ENCODE measurements at places on chromosomes 7 and 10. TPM values are rescaled to one million over a fixed set of nuclear protein-coding genes. Genes with fewer than 3 reads are reported as not detected.

- DNase-seq: no peak
Observed at GRCh38 chr10:91624633-91625032, 8.2 kb downstream of the PPP1R3C start.

- no peak for DNase-seq
Observed at GRCh38 chr10:114492351-114493037, 88.2 kb upstream of the AFAP1L2 start.

DNA sequence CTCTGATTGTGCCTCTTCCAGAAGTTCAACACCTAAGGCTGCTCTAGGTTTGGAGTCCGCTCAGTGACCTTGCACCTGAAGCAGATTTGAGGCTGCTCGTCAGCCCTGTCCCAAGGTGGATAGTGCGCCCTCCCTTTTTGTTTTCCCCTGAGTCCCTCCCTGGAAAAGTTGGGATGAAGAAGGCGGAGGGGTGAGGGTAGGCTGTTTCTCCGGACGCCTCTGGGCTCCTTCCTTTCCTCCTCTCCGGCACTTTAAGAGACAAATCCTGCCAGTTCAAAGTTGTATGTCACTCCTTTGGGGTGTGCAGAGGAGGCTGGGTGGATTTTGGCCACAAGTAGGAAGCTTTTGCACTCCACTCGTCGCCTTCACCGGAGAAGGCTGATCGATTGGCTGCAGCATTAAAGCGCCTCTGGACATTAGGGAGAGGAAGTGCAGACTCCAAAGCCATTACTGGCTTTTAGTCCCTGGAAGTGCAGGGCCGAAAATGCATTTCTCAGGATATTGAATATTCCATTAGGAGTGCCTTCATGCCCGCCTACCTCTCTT lies 81.9 kb upstream of the PRKG1 start:
- DNase-seq: peak; percentile 81

Gene TMEM236
- 0.40 TPM for total RNA-seq

- DNase-seq: no peak
Observed at GRCh38 chr7:34902182-34902581, 135.1 kb downstream of the DPY19L1 start.

DNA sequence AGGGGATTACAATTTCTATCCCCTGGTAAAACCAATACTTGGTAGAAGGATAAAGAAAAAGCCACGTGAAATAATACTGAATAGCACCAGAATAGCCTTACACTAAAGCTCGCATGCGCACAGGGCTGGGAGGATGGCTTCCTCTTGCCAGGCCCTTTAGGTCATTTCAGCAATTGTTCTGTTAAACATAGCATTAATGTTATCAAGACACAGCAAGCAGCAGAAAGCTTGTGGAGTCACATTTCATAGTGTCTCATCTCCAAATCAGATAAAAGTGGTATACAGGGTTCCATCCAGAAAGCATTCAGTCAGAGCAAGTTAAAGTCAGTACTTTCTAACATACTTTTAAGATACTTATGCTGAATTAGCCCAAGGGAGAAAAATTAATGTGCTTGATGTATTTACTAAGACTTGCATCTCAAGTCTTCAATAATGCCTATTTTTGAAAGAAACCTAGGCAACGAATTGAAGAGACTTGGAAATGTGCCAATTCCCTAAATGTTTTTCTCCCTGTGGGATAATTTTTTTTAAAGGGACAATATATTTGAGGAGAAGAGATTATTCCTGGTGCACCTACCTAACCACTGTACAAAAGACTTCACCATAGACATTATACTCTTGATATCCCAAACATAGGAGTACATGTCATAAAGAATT lies 14.3 kb upstream of the NPM3 start:
- DNase-seq: no peak

Gene AZGP1
- 0.75 TPM for total RNA-seq

DNA sequence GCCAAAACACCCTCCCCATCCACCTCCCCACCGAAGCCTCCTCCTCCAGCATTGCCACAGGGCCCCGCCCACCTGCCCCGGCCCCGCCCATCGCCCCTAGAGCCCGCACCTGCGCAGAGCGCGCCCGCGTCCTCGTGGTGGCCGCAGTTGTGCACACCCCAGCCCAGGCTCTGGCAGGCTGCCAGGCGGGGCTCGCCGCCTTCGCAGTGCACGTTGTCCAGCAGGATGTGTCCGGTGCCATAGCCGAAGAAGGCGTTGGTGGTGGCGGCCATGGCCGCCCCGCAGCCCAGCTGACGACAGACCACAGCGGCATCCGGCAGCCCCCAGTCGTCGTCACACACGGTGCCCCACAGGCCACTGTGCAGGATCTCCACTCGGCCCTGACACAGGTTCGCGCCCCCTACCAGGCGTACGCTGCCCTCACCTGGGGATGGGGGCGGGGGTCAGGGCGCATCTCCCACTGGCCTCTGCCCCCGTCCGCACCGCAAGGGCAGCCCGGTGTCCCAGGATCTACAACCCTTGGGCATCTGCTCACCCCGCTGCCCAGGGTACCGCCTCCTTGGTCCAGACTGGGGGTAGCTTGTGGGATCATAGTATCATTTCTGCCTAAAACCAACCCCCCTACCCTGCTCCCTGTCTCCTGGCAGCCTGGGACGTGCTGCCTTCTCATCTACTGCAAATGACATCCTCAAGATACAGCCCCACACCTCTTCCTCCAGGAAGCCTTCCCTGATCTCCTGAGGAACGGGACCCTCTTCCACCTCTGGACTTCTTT lies 11.9 kb downstream of the SSC4D start:
- DNase-seq: peak; percentile 73

DNA sequence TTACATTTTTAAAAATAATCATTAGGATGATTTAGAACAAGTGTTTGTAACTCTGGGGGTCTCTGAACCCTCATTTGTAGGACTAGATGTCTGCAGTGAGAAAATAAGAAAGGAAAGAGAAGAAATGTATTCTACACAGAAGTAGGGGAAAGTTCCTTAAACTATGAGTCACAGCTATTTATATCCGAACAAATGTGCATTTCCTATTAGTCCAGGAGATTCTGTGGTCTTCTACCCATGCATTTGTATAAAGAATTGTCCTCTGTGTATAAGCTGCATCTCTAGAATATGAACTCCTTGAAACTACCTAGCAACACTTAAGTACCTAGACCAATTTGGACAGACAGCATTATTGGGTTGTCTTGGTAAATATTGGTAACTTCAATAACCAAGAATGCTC lies 15.9 kb upstream of the CD36 start:
- peak; percentile 53 for DNase-seq

Gene HDAC9
- 38.2 TPM for total RNA-seq

GRCh38 chr10:69629897-69630650 lies at the start of gene FAM241B:
Gene FAM241B, plus strand, starts transcription at chr10:69630247. Its CDS starts 1,497 bp downstream, at chr10:69631744.
- DNase-seq: peak; percentile 41

Gene NAT16
- not detected for total RNA-seq

Gene RAB19
- total RNA-seq: not detected

DNA sequence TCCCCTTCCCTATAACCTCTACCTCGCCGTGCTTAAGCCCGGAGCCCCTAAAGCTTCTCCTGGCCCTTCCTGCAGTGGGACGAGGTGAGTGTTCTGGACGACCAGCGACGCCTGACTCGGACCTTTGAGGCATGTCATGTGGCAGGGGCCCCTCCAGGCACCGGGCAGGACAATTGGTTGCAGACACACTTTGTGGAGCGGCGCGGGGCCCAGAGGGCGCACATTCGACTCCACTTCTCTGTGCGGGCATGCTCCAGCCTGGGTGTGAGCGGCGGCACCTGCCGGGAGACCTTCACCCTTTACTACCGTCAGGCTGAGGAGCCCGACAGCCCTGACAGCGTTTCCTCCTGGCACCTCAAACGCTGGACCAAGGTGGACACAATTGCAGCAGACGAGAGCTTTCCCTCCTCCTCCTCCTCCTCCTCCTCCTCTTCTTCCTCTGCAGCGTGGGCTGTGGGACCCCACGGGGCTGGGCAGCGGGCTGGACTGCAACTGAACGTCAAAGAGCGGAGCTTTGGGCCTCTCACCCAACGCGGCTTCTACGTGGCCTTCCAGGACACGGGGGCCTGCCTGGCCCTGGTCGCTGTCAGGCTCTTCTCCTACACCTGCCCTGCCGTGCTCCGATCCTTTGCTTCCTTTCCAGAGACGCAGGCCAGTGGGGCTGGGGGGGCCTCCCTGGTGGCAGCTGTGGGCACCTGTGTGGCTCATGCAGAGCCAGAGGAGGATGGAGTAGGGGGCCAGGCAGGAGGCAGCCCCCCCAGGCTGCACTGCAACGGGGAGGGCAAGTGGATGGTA lies 9.2 kb downstream of the EPHB6 start:
- no peak for DNase-seq

DNA sequence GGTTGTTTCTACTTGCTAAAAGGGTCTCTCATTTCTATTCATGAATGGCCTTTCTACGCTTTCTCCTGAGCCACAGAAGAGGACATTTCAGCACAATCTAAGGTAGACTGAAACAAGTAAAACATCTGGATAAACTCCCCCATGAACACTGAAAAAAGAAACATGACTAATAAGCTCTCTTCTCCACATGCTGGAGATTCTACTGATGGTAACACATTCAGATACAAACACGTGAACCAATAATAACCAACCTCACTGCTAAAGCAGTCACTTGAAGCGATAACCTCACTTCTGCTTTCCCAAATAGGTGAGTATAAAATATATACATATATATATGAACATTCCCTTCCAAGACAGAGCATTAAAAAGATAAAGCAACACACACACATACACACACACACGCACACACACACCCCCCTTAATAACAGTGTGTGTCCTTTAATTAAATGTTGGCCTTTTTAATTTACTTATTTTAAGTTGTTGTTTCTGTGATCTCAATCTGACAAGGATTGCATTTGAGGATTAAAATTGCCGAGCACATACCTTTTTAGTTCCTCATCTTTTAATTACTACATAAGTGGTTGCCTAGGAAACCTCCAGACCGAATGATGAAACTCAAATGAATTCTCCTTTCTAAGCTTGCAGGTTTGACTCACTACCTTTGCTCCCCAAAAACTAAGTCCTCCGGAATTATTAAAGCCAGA lies 292.4 kb upstream of the KLF14 start:
- no peak for DNase-seq

Gene SFXN3
- total RNA-seq: 27.8 TPM

Gene PILRA
- 1.3 TPM for total RNA-seq

- no peak for DNase-seq
Observed at GRCh38 chr7:35316549-35316948, 62.6 kb upstream of the TBX20 start.

DNA sequence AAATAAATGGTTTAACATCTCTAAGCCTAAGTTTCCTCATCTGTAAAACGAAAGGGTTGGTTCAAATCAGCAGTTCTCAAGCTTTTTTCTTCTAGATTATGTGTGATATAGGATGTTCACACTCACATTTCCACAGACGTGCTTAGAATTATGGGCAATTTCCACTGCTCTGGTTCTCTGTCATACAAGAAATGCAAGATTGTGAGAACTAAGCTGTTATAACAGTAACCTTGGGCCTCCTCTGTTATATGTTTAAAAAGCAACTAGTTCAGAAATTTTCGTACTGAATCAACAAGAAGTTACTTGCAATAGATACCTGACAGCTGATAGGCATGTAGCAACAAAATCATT lies 33.7 kb downstream of the ADD3 start:
- no peak for DNase-seq

Gene LIPN
- total RNA-seq: not detected

Data from muscle of leg (tissue), 16 donors.